ENCODE measurements at places on chromosomes 2 and 18. TPM values are rescaled to one million over a fixed set of nuclear protein-coding genes. Genes with fewer than 3 reads are reported as not detected.

The CCDC150 gene
- 30.6 TPM for total RNA-seq

The ALKAL2 gene
- total RNA-seq: not detected

The POTEI gene
- total RNA-seq: not detected

GRCh38 chr18:39460136-39460535 lies 1894.5 kb upstream of the CELF4 start:
- no peak for DNase-seq

GRCh38 chr2:47486841-47487497 lies 84.0 kb downstream of the MSH2 start:
- DNase-seq: no peak
